Stimulated activated CD8-positive, alpha-beta memory T cell treated with anti-CD3 and anti-CD28 coated beads, Interleukin-4, amount 100 ng/mL, for 1 hour (primary cell): ENCODE measurements at places on chromosomes 11 and 22.

GRCh38 chr22:25006354-25006753 is 53.8 kb downstream of the KIAA1671 start:
- DNase-seq = no peak

- no peak for DNase-seq
Measured at GRCh38 chr11:79236541-79236971, 204.3 kb downstream of the TENM4 start.

- no peak for DNase-seq
Measured at GRCh38 chr11:2387266-2387987, 10.3 kb downstream of the CD81 start.

- DNase-seq = no peak
Measured at GRCh38 chr22:27226666-27227065, 569.3 kb downstream of the MIAT start.

DNA sequence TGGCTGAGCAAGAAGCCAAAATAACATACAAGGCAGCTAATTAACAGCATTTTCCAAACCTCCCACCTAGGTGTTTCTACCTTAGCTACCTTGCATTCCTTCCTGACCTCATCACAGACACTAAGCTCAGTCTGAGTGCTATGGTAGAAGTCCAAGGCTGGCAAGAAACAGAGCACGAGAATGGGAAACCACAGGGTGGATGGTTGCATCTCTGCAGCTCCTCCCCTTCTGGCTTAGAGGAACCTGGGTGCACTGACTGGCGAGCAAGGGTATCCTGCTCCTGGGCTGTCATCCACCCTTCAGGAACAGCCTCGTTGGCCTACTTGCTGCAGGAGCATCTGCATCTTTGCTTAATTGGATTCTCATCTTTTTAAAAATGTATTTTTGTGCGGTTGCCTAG is 73.1 kb upstream of the KIRREL3 start:
- no peak for DNase-seq

- no peak for DNase-seq
Measured at GRCh38 chr11:93717501-93717900, 23.8 kb downstream of the TAF1D start.

- no peak for DNase-seq
Measured at GRCh38 chr22:45923835-45924234, 53.1 kb downstream of the WNT7B start.

DNA sequence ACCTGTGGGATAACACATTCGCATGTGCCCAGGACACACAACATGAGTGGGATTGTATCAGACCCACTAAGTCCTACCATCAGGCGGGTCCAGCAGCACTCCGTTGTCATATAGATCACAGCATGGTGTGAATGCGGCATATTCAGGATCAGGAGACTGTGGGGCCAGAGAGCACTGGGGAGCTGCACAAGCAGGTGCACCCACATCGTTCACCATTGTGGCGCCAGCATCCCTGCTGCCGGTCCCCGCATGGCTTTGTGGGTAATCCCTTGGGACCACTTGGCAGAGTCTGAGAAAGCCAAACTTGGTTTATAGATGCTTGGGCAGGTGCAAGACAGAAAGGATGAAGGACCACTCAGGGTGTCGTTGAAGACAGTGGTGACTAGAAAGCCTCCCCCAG is 201.6 kb upstream of the B3GAT1 start:
- DNase-seq = no peak

GRCh38 chr11:117217141-117218084 is 14.5 kb downstream of the PCSK7 start:
- DNase-seq = no peak

GRCh38 chr11:111688013-111688412 is 78.2 kb downstream of the PPP2R1B start:
- DNase-seq = no peak

DNA sequence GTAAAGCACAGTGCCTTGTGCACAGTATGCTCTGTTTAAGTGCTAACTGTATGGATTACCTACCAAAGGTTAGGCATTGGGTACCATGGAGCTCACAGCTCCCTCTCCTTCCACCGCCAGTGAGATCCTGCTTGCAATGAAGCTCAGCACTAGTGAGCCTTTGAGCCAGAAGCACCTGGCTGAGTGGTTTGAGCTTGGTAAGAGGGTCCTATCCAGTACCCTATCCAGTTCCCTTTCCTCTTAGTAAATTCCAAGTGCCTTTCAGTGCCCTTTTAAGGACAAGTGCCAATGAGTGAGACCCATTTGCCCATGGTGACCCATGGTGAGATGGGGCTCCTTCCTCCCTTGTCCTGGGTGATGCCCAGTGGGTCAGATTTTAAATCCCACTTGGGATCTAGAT is 43.1 kb upstream of the NAV2 start:
- DNase-seq = no peak

- no peak for DNase-seq
Measured at GRCh38 chr11:26958702-26959049, 35.2 kb upstream of the FIBIN start.

DNA sequence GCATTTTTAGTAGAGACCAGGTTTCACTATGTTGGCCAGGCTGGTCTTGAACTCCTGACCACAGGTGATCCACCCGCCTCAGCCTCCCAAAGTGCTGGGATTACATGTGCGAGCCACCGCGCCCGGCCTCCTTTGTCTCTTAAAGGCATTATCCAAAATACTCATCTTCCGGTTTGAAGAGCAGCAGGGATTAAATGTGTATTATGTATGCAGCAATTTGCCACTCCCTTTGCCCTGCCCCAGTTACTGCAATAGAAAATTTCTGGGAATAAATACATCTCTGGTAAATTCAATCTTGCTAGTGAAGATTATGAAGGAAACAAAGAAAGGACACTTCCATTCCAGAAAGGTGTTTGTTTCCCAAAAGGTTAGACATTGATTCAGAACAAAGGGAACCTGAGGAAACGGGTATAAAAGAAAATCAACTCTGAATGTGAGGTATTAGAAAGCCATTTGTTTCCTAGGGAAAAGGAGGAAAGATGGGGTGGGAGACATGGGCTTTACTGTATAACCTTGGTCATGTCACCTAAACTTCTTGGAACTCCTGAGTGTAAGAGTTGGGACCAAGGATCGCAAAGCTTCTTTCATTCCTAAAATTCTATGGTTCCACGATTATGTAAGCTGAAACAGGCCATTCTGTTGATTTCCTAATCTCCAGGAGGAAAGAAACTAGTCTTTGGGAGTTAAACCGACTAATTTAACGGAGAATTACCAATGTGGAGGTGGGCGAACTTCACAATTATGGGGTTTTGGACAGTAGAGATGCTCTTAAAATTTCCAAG is 959 bp upstream of the HIPK3 start:
- DNase-seq = no peak

GRCh38 chr11:102427068-102427467 is 25.5 kb downstream of the TMEM123 start:
- no peak for DNase-seq

DNA sequence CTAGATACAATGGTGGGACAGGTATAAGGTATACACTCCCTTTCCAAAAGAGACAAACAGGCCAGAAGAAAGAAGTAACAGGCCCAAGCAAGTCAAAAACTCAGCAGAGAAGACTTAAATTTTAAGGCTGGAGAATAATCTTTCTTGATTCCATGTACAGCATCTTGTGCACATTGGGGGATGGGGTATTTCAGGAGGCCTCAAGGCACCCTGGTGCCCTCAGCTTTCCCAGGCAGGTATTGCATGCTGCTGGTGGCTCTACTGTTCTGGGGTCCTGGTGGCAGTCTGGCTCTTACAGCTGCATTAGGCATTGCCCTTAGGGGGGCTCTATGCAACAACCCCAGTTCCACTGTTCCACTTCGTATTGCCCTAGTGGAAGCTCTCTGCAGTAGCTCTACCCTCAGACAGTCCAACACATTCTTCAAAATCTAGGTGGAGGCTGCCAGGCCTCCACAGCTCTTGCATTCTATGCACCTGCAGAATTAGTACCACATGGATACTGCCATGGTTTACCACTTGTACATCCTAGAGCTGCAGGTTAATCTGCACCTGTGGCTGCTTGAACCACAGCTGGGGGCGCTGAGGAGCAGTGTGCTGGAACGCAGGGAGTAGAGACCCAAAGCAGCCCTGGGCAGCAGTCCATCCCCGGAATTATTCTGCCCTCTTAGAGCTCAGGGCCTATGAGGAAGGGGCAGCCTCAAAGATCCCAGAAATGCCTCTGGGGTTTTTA is 4.2 kb upstream of the CTSC start:
- DNase-seq = no peak

- DNase-seq = no peak
Measured at GRCh38 chr11:116563028-116563711, 209.6 kb downstream of the BUD13 start.

DNA sequence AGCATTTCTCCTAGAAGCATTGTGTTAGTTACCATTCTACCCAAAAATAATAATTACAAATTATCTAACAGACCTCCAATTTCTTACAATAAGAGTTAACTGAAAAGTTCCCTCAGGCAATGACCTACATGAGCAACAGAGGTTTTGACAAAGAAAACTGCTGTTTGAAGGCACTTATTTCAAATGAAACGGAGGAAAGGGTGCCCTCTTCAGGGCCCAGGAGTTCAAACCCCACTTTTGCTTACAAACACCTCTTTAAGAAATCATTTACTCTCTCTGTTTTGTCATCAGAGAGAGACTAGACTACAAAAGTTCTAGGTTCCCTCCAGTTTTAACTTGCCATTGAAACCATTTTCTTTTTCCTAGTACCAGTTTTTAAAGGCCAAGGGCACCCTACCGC is 56.7 kb downstream of the AMBRA1 start:
- DNase-seq = no peak

DNA sequence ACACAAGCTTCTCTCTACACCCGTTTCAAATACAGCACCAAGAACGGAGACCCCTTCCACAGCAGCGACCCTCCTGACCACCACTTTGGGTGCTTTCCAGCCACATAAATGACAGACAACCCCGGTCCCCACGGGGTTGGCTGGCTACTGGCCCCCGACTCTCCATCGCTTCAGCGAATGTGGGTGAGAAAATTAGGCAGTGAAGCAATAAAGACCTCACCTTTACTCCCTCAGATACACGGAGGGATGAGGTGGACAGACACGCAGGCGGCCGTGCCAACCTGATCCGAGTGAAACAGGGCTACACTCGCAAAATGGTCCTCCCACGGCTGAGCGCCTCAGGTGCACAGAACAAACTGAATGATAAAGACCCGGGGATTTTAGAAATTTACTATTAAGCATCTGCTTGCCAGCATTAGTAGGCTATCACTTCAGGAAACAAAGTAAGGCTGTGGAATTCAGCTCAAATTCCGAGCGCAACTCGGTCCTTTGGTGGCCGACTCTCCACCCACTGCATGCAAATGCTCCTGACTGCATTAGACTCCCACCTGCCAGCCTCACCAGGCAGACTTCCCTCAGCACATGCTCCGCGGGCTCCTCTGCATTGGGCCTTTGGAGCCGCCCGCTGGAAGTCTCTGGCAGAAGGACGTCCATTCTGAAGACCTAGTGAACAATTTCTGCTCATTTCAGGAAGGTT is 12.8 kb upstream of the EFCAB6 start:
- no peak for DNase-seq

DNA sequence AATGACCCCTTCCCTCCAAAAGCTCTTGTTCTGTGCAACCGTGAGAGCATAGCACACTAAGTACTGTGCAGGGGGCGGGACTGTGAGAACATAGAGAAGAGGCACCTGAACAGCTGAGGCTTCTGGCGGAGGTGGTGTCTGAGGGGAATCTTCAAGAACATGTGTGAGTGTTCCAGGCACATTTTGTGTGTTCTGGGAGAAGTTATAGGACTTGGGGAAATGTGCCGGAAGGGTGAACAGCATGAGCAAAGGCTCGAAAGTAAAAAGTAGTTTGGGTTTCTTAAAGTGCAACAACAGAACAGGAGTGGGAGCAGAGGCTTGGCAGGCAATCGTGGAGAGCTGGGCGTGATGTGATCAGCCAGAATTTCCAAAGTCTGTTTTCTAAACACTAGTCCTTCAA is 12.4 kb upstream of the SYN3 start:
- DNase-seq = no peak

- DNase-seq = no peak
Measured at GRCh38 chr11:10650630-10651029, 42.9 kb downstream of the IRAG1 start.

DNA sequence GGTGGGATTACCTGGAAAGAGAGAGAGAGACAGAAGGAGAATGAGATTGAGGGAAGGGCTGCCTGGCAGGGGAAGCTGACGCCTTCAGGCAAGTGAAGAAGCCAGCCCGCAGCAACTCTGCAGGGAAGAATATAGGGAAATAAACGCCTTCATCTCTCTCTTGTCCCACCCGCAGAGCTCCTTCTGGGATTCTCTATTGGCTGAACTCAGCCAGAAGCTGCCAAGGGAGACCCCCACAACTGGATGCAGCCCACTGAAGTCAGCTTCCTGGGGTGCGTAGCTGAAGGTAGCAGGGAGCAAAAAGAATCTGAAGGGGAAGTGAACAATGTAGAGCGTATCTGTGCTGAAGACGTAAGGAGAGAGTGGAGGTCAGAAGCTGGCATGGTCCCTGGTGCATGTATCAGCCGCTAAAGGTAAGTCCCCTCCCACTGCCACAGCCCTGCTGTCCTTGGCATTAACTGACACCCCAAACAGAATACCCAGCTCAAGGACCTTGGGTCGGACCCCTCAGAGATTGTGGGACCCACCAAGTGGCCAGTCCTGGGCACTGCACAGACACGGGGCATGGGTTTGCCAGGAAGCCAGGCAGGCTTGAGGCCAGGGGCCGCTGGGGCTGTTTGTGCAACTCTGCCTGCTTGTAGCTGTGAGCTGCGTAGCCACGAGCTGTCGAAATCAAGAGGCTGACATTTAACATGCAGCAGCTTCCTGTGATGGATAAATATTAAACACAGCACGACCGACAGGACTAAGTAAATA is 469.9 kb downstream of the MN1 start:
- no peak for DNase-seq

- DNase-seq = no peak
Measured at GRCh38 chr22:38652859-38653258, 3.3 kb downstream of the FAM227A start.

DNA sequence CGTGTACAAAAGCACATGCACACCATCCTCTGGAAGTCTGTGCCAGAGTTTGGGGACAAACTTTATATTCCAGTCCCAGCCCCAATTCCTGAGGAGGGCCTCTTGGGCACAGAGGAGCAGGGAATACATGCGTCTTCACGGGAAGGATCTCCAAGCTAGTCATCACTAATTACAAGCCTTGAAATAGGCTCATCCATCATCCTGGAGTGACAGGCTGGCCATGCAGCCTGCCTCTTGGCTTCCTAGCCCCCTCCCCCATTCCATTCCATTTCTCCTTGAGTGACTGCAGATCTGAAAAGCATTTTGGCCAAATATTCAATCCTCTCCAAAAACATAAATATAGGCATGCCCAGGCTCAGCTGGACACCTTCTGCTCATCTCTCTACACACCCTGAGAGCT is 24.8 kb downstream of the SERPING1 start:
- no peak for DNase-seq

DNA sequence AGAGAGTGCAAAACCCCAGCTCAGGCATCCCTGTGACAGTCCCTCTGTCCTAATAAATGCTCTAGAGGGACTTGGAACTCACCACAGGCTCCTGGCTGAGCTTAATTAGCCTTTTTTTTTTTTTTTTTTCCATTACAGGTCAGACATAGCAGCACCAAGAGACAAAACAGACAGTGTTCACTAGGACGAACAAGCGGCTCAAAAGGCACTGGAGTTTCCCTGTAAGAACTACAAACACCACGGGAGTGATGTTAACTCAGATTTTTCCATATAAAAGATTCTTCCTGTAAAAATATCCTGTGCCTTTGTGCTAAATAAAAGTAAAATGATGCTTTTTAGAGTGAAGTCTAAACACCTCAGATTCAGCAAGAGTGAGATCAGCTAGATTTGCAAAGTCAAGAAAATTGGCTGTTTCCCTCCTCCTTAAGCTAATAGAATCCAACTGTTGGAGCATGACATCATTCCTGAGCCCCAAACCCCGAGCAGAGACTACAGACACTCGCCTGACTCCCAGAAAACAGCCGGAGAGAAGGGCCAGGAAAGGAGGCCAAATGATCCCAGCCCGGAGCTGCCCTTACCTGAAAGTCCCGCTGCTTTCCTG is 101.0 kb upstream of the AKIP1 start:
- DNase-seq = no peak
